ENCODE measurements at places on chromosomes 6 and 20.

DNA sequence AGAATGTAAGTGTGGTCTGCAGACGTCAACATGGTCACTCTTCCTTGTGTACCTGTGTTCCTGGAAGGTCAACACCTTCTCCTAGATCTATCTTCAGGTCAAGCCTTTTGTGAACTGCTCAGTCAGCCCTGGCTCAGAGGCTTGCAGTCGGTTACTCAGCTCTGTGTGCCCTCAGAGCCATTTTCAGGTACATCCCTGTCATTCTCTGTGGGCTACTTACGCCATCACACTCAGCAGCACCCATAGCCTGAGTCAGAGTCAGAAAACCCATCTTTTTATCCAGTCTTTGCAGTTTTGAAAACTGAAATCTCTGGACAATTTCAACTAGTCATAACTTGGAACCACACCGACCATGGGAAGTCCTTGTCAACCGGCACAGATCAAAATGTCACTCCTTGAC, 35.3 kb downstream of the TGM3 start:
- DNase-seq = no peak

DNA sequence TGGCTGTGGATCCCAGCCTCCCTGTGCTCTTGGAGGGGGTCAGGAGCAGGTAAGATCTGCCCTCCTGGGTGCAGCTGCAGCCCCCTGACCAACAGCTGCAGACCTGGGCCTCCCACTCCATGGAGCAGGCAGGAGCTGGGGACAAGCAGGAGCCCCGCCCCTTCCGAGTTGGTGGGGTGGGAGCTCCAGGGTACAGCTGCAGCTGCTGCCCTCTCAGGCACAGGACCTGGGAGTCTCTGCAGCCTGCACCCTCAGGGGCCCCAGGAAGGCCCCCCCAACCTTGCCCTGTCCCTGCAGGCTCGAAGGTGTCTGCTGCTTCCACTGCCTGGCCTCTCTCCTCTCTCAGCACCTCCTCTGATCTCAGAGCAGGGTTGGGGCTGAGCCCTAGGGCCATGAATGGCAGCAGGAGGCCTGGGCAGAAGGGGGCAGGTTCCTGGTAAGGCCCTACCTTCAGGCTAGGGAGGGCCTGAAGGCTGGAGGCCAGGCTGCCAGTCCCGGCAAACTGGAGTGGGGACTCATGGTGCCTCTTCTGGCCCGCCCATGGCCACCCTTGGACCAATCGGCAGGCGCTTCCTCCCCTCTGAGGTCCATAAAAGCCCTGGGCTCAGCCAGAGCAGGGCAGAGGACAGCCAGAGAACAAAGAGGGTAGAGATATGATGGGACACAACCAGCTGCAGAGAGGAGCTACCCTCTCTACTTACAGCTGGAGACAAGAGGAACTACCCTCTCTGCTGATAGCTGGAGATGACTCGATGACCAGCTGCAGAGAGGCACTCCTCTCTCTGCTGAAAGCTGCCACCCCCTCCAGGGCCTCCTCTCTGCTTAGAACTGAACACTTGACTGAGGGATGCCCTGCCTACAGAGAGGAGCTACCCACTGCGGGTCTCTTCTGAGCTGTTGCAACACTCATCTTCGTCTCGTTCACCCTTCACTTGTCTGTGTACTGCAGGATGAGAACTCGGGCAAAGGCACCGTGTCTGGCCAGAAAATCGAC, 7.8 kb upstream of the PACSIN1 start:
- DNase-seq = no peak

DNA sequence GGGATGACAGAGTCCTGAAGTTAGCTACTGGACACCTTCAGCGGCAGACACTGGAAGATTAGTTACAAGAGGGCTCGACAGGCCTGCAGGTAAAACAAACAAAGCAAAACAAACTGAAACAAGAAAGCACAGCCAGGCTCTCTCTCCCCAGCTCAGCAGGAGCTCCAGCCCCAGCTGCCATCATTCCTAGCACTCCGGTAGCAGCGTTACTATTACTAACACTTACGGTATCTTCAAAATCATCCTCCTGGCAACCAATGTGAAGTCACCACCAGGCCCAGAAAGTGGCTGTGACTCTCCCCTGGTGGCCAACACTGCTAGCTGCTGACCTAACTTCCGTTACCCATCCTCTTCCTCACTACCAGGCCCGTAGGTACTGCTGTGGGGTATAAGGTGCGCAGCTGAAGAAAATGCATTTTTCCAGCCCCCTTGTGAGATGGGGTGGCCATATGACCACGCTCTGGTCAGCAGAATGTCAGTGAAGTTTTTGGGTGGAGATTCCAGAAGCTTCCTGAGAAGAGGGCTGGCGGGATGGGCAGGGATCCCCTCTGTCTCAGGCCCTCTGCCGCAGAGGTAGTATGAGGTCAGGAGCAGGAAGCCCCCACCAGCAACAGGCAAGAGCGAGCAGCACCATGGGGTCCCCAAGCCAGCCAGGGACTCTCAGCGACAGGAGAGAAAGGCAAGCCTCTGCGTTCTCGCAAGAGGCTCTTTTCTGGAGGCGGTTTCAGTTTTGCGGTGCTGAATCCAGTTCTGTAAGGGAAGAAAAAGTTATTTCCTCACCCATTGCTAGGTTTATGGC, 37.4 kb upstream of the TBXT start:
- DNase-seq = no peak

- DNase-seq = no peak
Measured at GRCh38 chr6:84769306-84769705, 4.9 kb upstream of the TBX18 start.

- no peak for DNase-seq
Measured at GRCh38 chr20:16124911-16125776, 448.1 kb downstream of the KIF16B start.

DNA sequence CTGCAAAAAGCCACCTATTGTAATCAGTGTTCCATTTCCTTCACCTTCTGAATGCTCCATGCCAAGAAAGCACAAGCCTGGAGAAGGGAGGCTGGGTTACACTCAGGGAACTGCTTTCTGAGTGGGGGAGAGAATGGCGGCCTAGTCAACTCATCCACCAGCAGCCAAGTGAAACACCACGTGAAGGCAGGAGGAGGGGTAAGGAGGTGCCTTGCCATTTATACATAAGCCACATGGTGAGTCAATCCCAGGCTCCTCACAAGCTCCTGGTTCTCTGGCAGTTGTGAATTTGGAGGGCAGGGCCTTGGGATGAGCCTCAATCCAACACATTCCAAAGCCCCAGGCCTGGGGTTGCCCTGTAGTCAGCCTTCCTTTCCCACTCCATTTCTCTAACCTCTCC, 149.4 kb downstream of the CD24 start:
- DNase-seq = no peak

DNA sequence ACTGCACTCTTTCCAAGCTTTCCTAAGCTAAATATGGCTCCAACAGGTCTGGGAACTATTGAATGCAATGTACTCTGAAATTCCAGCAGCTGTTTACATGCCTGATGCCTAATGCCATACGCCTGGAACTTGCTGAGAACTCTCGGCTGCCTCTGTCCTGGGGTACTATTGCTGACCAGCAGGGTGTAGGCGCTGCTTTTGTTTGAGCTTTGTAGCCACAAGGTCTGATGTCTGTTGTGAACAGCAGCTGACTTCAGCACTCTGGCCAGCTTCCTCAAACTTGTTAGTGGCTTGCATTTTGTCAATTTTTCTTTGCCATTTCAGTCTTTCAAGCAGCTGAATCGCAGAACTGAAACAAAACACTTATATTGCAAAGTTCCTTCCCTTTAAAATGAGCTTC, 26.7 kb downstream of the SAYSD1 start:
- no peak for DNase-seq

GRCh38 chr20:44231193-44231592, 15.9 kb upstream of the GDAP1L1 start:
- DNase-seq = no peak

DNA sequence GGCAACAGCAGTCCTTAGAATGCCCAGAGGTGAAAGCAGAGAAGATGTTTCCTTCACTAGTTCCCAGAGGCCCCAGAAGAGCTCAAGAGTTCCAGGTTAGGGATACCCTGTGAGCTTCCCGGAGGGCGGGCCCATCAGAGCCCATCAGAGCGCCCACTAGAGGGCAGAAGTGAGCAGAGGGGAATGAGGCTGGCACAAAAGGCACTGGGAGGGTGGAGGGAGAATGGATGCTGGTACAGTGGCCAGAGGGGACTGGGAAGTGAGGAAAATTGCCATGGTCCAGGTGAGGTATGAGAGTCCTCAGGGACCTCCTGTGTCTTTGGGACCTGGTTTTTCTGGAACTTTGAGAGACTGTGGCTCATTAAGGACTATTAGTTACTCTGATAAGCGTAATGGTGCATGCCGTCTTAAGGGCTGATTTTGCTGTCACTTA, 57.3 kb downstream of the LINC00237 start:
- DNase-seq = no peak

- DNase-seq = no peak
Measured at GRCh38 chr20:54228841-54229240, 21.0 kb downstream of the PFDN4 start.

DNA sequence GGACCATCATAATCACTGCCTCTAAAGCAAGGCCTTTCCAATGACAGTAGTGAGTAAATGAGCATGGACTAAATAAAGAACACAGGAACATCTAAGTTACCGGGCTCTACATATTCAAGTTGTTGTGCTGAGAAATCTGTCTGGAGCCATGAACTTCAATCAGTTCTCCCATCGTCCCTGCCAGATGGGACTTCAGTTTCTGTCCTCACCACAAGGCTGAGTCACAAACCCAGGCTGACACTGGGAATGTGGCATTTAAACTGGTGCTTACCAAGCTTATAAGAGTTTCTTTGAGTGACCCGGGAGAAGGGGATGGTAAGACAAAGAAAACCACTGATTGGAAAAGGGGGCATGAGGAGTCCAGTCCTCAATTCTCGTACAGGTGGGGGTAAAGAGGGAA, 497.0 kb downstream of the MAFB start:
- DNase-seq = no peak

- DNase-seq = no peak
Measured at GRCh38 chr6:139508576-139508975, 134.1 kb upstream of the CITED2 start.

DNA sequence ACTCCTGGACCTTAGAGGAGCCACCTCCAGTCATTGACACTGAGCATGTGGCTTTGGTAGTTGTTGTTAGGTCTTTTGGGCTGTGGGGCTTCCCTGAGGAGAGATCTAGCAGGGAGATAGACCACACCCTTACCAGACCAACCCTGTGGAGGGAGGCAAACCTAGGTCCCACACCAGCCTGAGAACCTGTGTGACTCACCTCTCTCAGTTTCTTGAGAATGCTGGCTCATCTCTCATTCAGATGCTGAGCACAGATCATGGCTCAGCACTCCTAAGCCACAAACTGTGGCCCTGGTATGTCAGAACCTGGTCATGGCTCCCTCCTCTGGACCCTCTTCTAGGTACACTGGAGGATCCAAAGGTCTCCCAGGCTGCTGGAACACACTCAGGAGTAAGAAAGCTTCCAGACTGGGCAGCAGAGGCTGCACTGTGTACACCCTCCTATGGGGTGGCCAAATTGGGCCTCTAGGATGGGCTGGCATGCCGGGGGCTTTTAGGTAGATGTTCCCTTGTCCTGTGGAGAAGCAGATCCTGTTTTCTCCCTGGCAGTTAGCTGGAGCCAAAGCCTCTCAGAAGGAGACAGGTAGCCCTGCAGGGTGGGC, 1294.5 kb downstream of the KHDRBS2 start:
- no peak for DNase-seq

- no peak for DNase-seq
Measured at GRCh38 chr6:6803180-6803977, 214.9 kb downstream of the LY86 start.

DNA sequence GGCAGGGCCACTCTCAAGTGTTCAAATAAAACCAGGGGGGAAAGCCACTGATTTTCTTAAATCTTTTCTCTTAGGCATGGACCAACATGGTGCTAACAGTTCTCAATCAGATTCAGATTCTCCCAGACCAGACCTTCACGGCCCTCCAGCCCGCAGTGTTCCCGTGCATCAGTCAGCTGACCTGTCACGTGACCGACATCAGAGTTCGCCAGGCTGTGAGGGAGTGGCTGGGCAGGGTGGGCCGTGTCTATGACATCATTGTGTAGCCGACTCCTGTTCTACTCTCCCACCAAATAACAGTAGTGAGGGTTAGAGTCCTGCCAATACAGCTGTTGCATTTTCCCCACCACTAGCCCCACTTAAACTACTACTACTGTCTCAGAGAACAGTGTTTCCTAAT, 41.5 kb upstream of the SMIM28 start:
- no peak for DNase-seq

DNA sequence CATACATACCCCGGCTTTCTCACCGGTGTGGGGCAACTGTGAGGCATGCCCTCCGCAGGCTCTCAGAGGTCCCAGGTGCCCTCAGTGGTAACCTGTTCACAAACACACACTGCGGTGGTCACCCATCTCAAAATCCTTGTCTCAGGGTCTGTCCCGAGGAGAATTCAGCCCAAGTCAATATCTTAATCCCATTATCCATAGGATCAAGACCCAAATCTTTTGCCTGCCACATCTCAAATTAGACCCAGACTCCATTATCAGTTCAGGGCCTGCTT, 140.8 kb downstream of the CDC5L start:
- no peak for DNase-seq

DNA sequence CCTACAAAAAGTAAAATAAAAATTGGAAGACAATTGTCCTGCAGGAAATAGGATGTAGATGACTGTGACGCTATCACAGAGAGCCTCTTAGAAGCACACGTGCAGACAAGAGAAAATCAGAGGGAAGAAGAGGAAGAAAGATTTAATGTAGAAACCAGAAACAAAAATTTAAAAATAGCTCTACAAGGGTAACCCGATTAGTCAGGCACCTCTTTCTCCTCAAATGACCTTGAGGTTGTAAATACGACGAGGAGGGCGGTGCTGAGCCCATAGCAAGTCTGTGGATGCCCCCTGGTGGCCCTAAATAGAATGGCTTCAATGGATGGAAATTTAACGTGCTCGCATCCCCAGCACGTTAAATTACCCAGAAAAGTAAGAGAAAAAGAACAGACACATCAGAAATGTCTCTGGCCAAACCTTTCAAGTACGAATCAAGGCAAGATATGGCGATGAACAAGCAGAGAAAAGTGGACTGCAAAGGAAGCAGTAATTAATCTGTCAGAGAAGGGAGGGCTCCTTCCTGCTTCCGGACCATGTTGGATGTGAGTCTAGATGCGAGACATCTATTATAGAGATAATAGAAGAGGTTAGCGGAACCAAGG, 4.2 kb upstream of the PRPH2 start:
- peak; percentile 29 for DNase-seq

GRCh38 chr6:49454787-49455709, 8.0 kb downstream of the MMUT start:
- no peak for DNase-seq

DNA sequence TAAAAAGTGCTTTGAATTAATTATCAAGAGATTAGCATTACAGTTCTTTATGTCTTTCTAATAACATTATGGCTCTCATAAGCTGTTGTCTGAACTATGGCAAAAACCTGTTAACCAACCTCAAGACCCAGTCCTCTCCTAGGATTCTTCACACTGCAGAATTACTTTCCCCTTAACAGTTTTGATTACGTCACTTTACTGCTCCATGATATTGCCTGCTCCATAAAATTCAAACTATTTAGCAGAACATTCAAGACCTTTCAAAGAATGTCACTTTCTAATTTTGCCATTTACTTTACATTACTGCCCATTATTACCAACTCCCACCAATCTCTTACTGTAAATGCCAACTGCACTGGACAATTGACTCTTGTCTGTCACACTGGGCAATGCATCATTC, 843.5 kb downstream of the PHF3 start:
- no peak for DNase-seq

GRCh38 chr6:44179072-44179536, 20.5 kb downstream of the CAPN11 start:
- no peak for DNase-seq

All from NCI-H526 treated with DMSO at 0.1 percent for 48 hours (cell line).